Naive B cell (primary cell): ENCODE measurements at places on chromosomes 2 and 18.

DNA sequence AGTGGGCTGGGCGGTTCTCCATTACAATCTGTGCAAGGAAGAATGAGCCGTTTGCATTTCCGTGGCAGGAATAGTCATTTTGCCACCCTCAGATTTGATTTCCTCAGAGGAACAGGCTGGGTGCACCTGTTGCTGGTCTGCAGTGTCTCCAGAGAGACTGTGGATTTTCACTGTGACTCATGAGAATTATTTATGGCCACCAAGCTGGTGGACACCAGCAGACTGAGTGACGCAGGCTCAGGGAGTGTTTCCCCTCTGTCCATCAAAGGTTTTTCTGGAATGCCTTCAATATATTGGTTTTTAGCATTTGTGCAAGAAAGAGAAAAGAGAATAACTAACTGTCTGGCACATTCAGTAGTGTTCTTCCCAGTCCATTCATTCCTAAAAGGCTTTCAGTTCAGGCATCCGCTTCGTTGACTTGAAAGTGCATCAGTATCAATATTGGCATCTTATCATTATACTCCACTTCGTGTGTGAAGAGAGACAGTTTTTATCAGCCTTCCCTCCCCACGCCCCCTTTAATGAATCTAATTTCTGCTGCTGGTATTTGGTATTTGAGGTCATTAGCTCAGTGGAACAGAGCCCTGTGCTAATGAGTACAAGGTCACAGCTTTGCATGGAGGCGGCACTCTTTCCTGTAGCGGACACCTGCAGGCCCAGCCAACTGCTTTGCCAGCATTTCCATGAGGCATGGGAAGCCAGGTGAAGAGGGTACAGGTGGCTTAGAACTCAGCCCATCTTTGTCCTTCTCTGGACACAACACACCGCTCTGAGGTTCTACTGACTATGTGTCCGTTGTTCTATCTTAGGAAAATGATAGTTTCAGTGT is 39.9 kb downstream of the PRKCE start:
- no peak for DNase-seq

GRCh38 chr18:54924948-54925347 is 34.3 kb downstream of the CCDC68 start:
- DNase-seq = no peak

GRCh38 chr2:121094101-121094500 is 190.9 kb downstream of the TFCP2L1 start:
- no peak for DNase-seq

DNA sequence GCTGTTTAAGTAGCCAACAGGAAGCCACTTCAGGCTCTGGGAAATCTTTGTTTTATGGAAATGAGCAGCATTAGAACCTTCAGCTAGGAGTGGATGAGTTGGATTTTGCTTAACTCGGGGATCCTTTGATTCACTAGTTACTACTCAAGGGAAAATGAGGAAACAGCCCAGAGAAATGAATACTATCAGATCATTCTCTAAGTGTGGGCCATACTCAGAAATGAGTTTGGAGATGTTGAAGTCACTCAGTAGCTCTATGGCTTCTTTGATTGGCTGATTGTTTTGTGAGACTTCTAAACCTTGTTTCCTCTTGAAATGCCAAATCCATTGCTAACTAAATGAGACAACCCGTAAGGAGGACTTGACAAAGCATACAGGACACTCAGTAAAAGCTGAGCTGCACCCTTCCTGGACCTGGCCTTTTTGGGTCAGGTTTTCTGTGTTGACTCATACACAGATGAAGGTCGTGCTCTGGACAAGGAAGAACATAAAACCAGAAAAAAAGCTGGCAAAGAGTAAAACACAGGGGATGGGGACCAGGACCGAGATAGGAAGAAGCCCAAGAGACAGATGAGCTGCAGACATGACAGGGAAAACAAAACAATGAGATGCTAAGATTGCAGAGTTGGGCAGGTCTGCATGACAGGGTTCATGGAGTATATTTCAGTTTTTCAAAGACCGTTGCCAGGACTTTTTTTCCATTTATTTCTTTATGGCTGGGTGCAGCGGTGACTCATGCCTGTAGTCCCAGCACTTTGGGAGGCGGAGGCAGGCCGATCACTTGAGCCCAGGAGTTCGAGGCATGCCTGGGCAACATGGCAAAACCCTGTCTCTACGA is 41.6 kb downstream of the INO80C start:
- no peak for DNase-seq

DNA sequence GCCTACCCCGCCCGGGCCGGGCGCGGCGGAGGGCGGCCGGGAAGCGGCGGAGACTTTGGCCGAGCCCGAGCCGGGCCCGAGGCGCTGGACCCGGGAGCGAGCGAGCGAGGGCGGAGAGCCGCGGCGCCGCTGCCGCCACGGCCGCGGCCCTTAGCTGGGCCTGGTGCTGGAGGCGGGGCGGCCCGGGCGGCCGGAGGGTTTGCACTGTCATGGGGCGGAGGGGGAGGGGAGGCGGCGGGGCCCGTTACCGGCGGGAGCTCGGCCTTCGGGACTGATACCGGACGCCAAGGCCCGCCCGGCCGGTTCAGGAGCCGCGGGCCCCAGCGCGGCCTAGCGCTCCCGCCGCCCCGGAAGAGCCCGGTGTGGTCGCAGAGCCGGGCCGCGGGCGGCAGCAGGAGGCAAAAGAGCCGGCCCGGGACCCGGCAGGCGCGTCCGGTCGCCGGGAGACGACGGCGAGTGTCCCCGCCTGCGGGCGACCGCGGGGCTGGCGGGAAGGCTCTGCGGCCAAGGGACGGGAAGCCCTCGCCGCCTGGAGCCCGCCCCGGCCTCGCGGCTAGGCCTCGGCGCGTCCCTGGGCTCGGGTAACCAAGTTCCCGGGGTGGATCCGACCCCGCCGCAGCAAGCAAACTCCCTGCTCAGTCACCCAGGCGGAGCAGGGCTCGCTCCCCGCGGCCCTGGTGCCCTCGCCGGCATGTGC is 697 bp downstream of the KCMF1 start:
- DNase-seq = peak; percentile 74

- DNase-seq = no peak
Observed at GRCh38 chr18:76593843-76594242, 98.8 kb upstream of the ZNF516 start.
